ENCODE measurements at places on chromosomes 12 and 14.

- no peak for DNase-seq
These were observed 173.5 kb upstream of the DYRK2 start for GRCh38 chr12:67474934-67475620.

DNA sequence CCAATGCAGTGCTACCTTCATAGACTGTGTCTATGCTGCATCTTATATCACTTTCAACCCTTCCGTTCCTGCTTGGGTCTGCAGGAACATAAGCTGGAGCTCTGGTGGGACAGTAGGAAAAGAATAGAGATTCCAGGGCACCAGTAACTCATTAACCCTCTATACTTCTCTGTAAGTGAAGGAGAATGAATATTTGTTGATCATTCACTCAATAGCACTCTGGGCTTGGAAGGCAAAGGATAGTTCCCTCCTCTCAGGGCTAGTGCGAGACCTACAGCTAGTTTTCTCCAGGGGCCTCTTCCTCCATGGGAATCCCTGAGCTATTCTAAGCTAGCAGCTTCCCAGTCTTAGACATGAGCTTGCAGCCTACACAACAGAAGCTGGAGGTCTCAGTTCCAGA is 84.7 kb downstream of the BMP4 start:
- no peak for DNase-seq

DNA sequence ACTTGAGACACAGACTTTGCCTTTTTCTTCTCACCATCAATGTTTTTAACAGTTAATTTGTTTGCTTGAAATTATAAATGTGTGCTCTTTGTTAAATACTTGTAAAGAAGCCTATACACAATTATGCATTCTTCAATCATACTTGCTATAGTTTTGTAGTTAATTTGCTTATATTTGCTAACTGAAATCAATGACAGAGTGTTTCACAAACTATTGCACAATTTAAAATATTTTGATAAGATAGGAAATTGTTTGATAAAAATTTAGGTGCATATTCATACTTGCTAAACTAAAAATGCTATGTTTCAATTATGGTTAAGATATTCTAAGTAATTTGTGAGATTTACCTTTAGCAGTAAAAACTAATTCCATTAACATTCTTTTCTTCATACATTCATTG is 13.7 kb upstream of the OR4K5 start:
- no peak for DNase-seq

DNA sequence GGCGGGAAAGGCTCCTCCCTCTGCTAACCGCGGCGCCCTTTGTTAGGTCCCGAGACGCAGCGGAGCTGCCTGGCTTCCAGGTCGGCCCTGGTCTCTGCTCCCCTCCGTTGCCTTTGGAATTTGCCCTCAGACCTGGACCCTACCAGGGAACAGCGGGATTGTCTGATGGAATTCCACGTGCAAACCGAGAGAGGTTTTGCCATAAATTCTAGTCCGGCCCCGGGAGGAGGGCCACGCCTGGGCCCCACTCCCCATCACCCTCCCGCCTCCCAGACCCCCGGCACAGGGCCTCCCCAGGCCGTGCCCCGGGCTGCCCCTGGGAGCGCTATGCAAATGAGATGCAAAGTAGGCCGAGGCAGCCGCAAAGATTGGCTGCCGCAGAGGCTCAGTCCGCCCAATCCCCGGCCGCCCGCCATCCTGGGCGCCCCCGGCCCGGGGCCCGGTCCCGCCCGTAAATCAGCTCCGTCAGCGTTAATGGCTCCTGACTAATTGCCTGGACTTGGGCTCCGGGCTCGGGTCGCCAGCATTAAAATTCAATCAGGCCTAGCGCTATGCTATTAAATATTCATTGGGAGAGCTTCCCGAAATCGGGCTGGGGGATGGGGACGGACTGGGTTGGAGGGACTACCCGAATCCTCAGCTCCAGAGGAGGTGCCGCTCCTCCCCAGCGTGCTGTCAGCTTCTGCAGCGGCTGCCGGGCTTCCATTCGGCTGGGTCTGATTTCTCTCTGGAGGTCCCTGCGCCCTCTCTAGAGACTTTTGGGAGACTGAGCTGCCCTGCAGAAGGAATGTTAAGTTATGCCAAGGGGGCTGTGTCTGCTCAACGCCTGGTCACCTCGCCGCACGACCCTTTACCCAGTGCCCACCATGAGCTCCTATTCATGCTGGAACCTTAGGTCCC is 15.7 kb upstream of the FIGNL2 start:
- DNase-seq = no peak

- no peak for DNase-seq
These were observed 116.6 kb downstream of the CALM1 start for GRCh38 chr14:90513161-90514014.

- DNase-seq = no peak
These were observed 82.1 kb downstream of the PTPRB start for GRCh38 chr12:70555081-70555480.

- no peak for DNase-seq
These were observed 211.4 kb downstream of the NTF3 start for GRCh38 chr12:5643266-5643665.

Data from NB4 (cell line).